Stimulated activated CD4-positive, alpha-beta T cell treated with anti-CD3 and anti-CD28 coated beads, Interleukin-15, amount 100 ng/mL, for 48 hours (primary cell): ENCODE measurements at places on chromosomes 2 and 18.

DNA sequence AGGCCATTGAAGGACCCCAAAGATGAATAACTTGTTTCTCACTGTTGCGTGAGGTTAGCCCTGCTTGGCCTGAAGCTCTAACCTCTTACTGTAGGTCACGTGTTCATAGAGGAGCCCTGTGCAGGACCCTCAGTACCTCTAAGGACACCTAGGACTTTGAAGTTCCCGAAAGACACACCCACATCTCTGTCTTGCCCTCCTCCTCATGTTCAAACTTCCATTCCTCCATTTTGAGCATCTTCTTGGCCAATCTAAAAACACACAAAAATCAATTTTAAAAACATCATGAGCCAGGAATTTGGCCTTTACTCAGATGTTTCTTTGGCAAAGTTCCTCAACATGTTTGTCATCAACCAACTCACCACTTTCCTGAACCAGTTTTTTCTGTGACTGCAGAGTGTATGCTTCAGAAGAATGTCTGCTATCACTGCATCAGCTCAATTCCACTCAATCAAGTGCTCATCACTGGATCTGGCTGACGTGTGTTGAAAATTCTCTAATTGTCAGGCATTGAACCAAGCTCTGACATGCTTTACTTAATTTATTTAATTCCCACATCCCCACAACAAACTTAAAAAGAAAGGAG, 101.6 kb downstream of the AP1S3 start:
- no peak for DNase-seq

DNA sequence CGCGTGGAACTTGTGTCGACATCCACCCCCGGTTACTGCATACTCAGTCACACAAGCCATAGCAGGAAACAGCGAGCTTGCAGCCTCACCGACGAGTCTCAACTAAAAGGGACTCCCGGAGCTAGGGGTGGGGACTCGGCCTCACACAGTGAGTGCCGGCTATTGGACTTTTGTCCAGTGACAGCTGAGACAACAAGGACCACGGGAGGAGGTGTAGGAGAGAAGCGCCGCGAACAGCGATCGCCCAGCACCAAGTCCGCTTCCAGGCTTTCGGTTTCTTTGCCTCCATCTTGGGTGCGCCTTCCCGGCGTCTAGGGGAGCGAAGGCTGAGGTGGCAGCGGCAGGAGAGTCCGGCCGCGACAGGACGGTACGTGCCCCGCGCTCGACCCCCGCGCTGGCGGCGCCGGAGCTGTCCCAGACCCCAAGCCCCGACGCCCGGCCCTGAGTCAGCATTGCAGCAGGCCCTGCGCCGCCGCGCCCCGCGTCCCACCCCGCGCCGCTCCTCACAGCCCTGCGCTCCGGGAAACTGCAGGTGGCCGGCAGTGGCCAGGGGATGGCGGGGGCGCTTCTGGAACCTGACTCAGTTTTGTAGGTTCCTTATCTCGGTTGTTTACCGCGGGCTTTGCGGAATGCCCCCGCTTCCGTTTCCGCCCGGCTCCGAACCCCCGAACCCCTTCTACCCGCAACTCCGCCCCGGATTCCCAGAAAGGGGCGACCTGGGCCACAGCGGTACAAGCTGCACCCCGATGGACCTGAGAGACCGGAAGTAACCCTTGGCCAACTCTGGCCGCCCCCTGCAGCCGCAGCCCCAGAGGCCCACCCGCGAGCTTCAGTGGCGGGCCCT, at the start of gene CFLAR:
Gene CFLAR (plus strand): TSS at position 50 of the 844 bp plus-strand sequence. CDS start 13,702 bp downstream, outside the sequence.
- DNase-seq = peak; percentile 70

DNA sequence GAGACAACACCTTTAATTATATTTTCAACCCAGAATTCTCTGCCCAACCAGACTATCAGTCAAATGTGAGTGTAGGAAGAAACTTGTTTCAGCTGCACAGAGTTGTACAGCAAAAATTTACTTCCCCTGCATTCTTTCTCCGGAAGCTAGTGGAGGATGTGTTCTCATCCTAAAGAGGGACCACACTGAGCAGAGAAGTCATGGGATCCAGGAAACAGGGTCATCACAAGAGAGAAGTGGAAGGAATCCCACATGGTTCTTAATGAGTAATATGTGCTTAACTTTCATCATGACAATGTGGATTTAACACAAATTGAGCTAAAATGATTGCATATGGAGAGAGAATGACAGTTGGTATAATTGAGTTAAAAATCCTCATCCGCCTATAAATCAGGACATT, 78.2 kb downstream of the INPP4A start:
- no peak for DNase-seq

DNA sequence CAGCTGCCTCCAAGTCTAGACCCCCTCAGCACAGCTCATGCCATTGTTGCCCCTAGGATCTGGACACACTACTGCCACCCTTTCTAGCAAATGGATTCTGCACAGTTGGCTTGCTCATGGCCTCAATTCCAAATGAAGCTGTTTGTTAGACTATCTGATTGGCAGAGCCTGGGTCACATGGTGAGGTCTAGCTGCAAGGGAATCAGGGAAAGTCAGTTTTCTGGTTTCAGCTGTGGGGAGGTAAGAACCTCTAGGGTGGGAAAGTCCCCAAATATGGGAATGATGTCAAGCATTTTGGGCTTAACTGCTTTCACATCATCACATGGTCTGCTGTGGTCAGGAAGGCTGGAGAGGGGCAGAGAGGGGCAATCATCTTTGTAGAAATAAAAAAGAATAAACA, 150.4 kb upstream of the ITGA6 start:
- DNase-seq = no peak

- no peak for DNase-seq
These were observed 3.7 kb upstream of the TUBA4B start for GRCh38 chr2:219249203-219249980.

DNA sequence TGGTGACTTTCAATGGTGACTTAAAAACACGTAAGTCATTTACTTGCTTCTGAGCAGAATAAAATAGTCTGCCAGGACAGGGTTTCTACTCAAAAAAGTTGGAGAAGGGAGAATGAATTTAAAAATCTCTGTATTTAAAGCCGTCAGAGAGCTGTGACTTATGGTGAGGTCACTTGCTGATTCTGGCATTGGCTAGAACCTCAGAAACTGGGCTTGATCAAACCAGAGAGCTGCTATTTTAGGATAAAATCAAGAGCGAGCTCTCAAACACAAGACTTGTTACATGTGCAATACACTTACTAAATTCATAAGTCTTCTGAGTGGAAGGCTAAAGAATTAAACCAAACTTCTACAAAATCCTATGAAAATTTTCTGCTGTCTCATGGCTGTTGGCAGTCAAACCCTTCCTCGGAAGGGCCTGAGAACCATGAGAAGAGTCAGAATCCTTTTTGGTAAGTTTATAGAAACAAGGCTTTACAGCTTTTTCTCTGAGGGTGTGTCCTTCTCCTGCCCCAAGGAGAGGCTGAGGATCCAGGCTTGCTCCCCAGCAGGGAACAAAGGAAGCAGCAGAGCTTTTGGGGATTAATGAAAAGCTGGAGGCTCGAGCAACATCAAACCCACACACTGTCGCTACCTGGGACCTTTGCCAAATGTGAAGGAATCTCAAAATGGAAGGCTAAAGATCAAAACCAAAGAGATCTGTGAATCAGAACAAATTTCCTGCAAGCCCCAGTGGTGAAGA, 816.4 kb downstream of the SOCS6 start:
- no peak for DNase-seq

GRCh38 chr2:44283116-44283666, 7.9 kb downstream of the SLC3A1 start:
- no peak for DNase-seq

GRCh38 chr18:79704631-79705030, 25.0 kb downstream of the CTDP1 start:
- no peak for DNase-seq

DNA sequence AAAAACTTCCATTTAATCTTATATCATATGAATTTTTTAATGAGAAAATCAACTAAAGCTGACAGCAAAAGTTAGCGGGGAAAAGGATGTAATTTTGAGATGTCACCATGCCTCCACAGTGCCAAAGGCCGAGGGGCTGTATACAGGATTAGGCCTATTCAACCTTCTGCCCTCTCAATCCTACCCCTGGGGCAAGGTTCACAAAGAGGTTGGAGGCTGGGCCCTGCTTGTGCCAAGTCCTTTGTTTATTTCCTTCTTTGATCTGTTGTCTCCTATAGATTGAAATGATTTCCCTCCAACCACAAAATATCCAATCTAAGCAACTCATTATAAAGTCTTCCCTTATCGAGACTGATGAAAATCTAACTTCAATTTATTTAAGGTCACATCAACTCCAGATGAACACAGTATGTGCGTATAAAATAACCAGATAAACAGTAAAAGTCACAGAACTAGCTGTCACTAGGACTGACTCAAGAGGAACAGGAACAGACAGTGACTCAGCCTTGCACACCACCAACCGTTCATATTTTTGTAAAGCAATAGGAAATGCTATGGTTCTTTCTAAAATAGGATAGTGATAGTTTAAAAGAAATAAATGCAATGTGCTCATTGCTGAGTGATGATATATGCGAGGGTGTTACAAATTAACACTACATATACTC, 95.8 kb downstream of the SLC25A12 start:
- DNase-seq = no peak

GRCh38 chr2:96977631-96978195, 8.7 kb downstream of the FAM178B start:
- DNase-seq = no peak

- no peak for DNase-seq
These were observed 346.7 kb upstream of the CYRIA start for GRCh38 chr2:17012297-17012696.

- DNase-seq = no peak
These were observed 60.5 kb downstream of the MAP4K4 start for GRCh38 chr2:101758001-101758400.

DNA sequence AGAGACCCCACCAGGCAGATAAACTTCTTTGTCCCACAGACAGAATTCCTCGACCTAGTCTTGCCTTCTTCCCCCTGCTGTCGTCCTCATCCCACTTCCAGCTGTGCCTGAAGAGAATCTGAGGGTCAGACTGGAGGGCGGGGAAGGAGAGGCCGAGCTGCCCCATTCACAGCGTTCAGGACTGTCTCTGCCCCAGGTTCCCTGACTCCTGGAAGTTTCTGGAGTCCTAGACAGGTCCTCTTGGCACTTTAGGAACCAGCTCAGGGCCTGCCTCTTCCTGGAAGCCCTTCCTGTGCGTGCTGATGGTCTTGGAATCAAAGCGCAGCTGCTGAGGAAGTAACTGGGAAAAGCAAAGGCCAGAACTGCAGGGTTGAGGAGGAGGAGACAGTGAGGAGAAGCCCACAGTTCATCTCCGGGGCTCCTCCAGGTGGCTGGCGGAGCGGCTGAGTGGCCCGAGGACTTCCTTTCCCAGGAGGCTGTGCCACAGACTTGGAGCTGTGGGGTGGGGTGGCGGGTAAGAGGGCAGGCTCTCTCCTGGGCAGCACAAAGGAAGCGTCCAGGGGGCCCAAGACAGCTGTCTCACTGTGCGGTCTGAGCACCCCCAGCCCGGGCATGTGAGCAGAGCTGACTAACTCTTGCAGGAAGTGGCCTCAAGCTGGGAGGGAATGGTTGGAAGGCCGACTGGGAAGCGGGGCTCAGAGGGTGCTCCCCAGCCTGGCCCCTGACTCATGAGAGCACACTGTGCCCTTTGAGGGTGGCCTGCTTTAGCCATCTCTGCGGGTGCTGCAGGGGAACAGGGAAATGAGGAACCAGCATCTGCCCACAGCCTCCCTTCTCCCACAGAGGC, 39.5 kb downstream of the SDC1 start:
- DNase-seq = no peak

- no peak for DNase-seq
These were observed 797.4 kb downstream of the CNTNAP5 start for GRCh38 chr2:124822516-124822915.

DNA sequence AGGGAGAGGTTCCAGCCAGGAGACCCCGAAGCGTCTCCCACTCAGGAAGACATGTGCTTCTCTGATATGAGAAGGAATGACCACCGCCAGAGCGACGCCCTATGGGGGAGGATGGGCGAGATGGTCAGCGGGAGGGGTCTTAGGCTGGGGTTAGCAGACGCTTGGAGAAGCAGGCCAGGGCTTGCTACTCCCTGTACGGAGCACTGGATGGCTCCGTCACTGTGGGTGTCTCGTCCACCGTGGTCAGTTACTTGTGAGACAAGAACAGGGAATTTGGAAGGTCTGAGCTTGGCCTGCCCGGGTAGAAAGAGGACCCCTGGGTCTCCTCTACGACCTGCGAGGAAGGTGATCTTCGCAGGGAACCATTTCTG, 39.8 kb downstream of the TMEM18 start:
- no peak for DNase-seq

- DNase-seq = no peak
These were observed 183.2 kb downstream of the DLGAP1 start for GRCh38 chr18:4271952-4272351.

GRCh38 chr2:120447127-120447785, 101.3 kb downstream of the INHBB start:
- no peak for DNase-seq

DNA sequence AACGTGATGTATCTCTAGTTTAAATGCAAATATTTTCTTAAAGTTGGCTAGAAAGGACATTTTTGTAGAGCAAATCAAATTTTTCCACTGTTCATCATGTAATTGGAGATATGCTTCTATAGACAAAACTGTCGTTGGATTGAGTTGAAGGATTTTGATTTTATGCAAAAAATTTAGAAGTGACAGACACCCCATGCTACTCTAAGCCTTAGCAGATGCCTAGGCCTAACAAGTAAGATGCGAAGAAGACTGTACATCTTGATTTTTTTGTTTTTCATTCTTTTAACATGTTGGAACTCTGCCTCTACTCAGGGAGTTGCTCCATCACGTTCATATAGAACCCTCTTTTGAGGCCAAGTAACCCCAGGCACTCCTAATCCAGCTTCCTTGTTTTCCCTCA, 331.0 kb downstream of the PARD3B start:
- DNase-seq = no peak

DNA sequence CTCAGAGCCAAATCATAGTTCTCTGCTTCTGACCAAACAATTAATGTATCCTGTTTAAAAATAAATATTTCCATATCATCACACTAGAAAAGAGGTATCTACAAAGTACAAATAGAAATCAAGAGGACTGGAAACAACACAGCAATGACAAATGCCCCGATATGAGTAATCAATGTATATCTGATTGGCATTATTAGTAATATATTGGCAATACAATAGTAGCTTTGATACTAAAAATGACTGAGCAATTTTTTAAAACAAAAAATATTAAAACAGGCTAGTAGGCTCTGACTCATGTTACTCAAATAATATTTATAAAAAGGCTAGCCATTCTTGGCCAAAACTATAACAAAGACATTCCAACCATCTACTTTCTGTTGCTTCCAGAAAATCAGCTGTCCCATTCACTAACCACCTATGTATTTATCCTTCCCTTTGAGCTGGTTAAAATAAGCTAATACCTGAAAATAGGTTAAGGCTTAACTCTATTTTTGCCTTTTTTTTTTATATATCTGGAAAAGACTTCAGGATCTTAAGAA, 13.3 kb downstream of the PPP4R3B start:
- no peak for DNase-seq

GRCh38 chr2:103327966-103328365, 566.1 kb downstream of the TMEM182 start:
- DNase-seq = no peak

GRCh38 chr2:65604246-65604645, 171.8 kb upstream of the SPRED2 start:
- DNase-seq = no peak

GRCh38 chr2:160608599-160608998, 115.0 kb upstream of the RBMS1 start:
- DNase-seq = no peak

- DNase-seq = no peak
These were observed 69.0 kb upstream of the DSG1 start for GRCh38 chr18:31248783-31249521.
